ENCODE measurements at places on chromosomes 2 and 18. TPM values are rescaled to one million over a fixed set of nuclear protein-coding genes. Genes with fewer than 3 reads are reported as not detected.

The MC2R gene
- not detected for total RNA-seq

The TFCP2L1 gene
- 1.9 TPM for total RNA-seq

The DSG1 gene
- total RNA-seq = not detected

The NAT8 gene
- not detected for total RNA-seq

The INO80B gene
- 22.6 TPM for total RNA-seq

The GALNT5 gene
- 0.17 TPM for total RNA-seq

The NCKAP5 gene
- total RNA-seq = 0.26 TPM

DNA sequence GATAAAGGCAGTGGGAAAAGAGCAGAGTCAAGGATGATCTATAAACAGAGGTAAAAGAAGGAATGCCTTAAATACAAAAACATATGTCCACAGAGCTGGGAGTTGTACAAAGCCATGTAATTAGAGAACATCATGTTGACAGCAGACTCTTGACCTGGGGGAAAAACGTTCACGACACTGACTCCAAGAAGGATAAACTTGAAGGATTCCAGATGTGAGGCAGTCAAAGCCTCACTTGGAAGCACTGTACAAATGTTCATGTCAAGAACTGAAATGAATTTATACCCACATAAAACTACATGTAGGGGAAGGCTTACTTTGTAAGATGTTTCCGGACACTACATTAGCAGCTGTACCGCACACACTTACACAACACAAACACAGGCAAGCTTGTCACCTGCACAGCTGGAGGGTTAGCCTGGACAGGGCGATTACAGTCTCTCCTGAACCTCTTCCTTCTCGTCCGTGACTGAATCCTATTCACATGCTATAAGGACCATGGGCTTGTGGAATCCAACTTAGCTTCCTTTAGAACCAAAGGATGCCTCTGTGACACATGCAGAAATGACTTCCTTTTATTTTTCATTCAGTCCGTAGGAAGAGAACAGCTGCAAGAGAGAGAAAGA is 88.6 kb downstream of the SH3YL1 start:
- H3K36me3 ChIP-seq = peaks cover 6% of the 10 kb centered on the region
- H3K4me3 ChIP-seq = no peak overlapping the region
- H3K27me3 ChIP-seq = no peaks in the 10 kb centered on the region
- no peak for DNase-seq
- H3K27ac ChIP-seq = no peak overlapping the region

DNA sequence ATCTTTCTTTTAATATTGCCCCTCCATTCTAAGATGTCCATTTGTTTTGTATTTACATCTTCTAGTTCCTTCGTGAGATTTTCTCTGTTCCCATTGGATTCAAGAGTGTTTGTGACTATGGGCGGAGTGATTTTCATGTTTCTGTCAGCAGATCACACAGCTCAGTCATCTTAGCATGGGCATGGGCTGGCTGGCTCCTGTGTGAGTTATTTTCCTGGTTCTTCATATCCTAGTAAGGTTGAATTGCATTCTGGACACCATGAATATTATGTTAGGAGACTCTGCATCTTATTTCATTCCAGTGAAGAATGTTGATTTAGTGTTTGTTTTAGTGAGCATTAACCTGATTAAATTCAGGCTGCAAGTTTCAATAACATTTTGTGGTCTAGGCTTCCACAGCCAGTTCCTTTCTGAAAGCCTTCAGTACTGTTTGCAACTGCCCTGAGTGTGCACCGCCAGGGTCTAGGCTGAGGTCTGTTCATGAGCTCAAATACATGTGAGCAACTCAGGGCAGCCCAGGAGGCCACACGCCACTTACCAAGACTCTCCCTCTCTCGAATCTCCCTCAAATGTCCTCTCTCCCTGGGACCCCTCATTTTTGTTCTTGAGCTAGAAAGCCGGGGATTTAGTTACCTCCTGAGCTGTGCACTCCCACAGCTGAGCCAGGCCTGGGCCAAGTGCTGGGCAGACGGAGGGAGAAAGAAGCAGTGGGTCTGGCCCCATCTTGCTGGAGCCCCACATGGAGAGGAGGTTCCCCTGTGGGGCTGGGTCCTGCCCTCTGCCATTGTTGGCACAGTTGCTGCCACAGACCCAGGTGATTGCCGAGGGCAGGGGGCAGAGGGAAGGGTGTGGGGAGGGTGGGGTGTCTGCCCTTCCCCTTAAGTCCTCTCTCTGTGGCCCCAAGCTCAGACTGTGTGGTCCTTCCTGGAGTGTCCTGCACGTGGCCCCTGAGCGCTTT is 145.9 kb downstream of the RTP5 start:
- H3K4me3 ChIP-seq = no peak overlapping the region
- H3K27me3 ChIP-seq = no peaks in the 10 kb centered on the region
- no peak for DNase-seq
- no peaks in the 10 kb centered on the region for H3K4me1 ChIP-seq

GRCh38 chr18:68548904-68549870 is 165.7 kb downstream of the TMX3 start:
- no peaks in the 10 kb centered on the region for H3K27me3 ChIP-seq
- H3K36me3 ChIP-seq = no peaks in the 10 kb centered on the region
- H3K4me1 ChIP-seq = no peaks in the 10 kb centered on the region
- DNase-seq = no peak

DNA sequence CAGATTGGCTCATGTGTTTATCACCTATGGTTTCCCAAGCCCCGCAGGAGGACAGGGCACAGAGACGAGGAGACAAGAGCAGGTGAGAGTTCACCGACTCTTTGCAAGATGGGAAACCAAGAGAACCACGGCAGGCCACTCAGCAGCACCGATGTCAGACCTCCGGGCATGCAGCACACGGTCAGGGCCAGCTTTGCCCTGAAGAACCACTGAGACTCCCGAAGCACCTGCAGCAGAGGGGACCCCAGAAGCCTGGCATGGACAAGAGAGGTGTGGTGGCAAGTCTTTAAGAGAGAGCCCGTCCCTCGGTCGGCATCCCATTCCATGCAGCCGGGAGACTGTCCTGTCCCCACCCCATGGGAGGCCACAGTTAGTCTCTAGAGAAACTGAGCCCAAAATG is 36.6 kb upstream of the TAF1B start:
- H3K4me1 ChIP-seq = no peaks in the 10 kb centered on the region
- DNase-seq = no peak
- no peaks in the 10 kb centered on the region for H3K27me3 ChIP-seq

DNA sequence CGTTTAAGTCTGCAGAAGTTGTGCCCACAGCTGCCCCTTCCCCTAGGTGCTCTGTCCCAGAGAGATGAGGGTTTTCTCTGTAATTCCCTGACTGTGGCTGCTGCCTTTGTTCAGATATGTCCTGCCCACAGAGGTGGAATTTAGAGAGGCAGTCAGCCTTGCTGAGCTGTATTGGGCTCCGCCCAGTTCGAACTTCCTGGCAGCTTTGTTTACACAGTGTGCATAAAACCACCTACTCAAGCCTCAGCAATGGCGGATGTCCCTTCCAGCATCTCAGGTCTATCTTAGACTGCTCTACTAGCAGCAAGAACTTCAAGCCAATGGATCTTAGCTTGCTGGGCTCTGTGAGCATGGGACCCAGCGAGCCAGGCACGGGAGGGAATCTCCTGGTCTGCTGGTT is 48.1 kb downstream of the LHCGR start:
- no peaks in the 10 kb centered on the region for H3K4me1 ChIP-seq
- H3K4me3 ChIP-seq = no peak overlapping the region
- DNase-seq = no peak
- peaks cover 1% of the 10 kb centered on the region for H3K36me3 ChIP-seq
- H3K27ac ChIP-seq = no peak overlapping the region
- H3K27me3 ChIP-seq = no peaks in the 10 kb centered on the region

Data from H9 (cell line).